Activated naive CD4-positive, alpha-beta T cell treated with Interleukin-2 at 50 U/mL for 16 hours (primary cell): ENCODE measurements at places on chromosomes 12 and 14.

GRCh38 chr14:101900253-101900652, 64.1 kb upstream of the DYNC1H1 start:
- no peak for DNase-seq

DNA sequence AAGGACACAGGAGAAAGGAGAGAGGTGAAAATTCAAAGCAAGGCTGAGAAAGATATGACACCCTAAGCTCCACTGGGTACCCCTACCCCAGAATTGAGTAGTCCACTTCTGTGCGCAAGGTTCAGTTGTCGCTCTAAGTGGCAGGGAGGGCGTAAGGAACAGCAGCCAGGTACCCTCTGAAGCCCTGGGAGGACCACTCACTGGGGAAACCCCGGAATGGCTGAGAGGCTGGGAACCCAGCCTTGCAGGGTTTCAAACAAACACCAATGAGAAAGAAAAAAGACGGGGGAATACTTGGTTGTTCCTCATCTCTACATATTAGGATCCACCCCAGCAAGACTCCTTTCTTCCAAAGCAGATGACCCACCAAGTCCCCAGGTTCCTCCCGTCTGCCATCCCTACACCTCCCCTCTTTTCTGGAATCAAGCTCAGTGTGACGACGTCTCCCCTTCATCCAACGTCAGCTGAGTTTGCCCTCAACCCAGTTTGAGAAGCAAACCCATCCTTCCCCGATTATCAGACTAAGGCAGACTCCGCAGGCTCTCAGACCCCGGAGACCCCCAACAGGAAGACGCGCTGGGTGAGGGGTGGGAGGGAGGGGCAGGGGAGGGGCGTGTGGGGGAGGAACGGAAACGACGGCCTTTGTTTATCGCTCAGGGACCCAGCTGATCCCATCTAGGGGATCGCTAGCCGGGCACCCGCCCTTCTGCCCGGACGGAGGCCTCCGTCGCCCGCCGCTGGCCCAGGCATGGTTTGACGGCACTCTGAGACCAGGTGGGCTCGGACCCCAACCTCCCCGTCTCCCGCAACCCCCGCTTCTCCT, 795 bp downstream of the LMBR1L start:
- peak; percentile 16 for DNase-seq

GRCh38 chr12:94832780-94833681, 170.5 kb downstream of the NDUFA12 start:
- no peak for DNase-seq

GRCh38 chr12:25337916-25338315, 87.2 kb upstream of the KRAS start:
- no peak for DNase-seq

DNA sequence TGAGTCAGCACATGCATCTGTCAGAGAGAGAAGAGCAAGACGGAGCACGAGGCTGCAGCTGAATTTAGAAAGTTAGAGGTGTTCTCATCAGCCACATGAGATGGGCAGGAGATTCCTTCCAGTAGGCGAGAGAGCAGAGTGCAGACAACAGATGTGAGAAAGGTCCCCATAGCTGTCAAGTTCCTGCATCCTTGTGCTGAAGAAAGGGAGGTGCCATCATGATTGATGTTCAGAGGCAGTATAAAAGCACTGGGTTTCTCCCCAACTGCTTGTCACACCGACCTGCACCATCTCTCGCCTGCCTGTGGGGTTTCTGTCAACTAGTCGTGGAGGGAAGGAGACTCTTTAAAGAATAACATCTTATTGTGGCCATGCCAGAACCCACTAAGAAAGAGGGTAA, at the start of gene MYBPC1:
MYBPC1 (plus strand) TSS at position 272 of the 400 bp plus-strand sequence; CDS start at position 372, 100 bp downstream.
- no peak for DNase-seq

GRCh38 chr12:101945369-101946232, 68.2 kb downstream of the DRAM1 start:
- DNase-seq = no peak

GRCh38 chr12:68871921-68872320, 61.0 kb downstream of the CPM start:
- DNase-seq = no peak

GRCh38 chr14:100910888-100911664, 7.6 kb upstream of the RTL1 start:
- no peak for DNase-seq

DNA sequence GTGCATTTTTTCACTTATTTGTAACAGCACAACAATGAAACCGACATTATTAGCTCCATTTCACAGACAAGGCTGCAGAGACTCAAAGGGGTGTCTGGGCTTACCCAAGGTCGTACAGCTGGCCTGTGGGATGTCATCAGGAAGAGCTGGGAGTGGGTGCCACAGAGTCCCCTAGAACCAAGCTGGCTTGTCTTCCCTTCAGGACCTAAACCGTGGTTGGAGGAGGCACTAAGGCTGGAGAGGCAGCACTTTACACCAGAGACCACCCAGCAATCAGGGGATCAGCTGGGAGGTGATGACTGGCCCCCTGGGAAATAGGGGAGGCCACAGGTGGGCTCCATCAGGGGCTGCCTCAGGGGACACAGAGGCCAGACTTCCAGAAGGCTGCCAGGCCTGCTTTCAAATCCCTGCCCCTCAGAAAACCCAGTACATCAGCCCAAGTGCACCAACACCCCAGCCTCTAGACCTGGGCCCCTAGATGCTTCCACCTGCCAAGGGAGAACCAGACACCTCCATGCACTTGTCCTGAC, 28.3 kb downstream of the DIO3 start:
- DNase-seq = no peak

- DNase-seq = no peak
Observed at GRCh38 chr14:40758076-40758475, 848.6 kb upstream of the LRFN5 start.

- no peak for DNase-seq
Observed at GRCh38 chr14:35229084-35229791, 62.9 kb upstream of the PSMA6 start.

GRCh38 chr12:15751741-15752140, 37.4 kb downstream of the EPS8 start:
- DNase-seq = no peak

- DNase-seq = no peak
Observed at GRCh38 chr14:45893127-45893526, 640.1 kb upstream of the MIS18BP1 start.

DNA sequence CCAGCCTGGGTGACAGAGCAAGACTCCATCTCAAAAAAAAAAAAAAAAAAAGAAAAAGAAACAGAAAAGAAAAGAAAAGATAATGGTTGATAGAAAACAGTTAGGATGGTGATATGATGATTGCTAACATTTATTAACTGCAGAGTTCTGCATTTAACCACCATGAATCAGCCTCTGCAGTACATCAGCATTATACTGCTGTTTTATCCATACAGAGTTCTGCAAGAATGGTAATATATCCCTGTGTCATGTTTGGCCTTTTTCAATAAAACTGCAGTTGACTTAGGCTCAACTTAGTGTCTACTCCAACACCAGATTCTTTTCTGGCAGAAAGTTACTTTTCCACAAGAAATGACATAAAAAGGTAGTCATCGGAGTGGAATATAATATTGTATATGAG, 62.6 kb downstream of the DUSP6 start:
- no peak for DNase-seq

DNA sequence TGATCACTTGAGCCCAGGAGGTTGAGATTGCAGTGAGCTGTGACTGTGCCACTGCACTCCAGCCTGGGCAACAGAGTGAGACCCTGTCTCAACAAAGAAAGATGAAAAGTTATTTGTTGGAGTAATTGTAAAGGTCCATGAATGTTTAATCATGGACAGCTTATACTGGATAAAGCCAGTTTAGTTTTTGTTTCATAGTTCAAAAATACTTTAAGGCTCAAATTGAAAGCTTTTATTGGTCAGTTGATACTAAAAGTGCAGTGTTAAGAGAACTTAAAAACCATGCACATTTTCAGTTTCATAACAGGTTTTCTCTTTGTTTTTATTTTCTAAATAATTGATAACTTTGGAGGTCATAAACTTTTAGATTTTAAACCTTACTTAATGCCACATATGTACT, 108.4 kb downstream of the MON2 start:
- DNase-seq = no peak

- no peak for DNase-seq
Observed at GRCh38 chr14:58836303-58836974, 198.7 kb downstream of the DACT1 start.

DNA sequence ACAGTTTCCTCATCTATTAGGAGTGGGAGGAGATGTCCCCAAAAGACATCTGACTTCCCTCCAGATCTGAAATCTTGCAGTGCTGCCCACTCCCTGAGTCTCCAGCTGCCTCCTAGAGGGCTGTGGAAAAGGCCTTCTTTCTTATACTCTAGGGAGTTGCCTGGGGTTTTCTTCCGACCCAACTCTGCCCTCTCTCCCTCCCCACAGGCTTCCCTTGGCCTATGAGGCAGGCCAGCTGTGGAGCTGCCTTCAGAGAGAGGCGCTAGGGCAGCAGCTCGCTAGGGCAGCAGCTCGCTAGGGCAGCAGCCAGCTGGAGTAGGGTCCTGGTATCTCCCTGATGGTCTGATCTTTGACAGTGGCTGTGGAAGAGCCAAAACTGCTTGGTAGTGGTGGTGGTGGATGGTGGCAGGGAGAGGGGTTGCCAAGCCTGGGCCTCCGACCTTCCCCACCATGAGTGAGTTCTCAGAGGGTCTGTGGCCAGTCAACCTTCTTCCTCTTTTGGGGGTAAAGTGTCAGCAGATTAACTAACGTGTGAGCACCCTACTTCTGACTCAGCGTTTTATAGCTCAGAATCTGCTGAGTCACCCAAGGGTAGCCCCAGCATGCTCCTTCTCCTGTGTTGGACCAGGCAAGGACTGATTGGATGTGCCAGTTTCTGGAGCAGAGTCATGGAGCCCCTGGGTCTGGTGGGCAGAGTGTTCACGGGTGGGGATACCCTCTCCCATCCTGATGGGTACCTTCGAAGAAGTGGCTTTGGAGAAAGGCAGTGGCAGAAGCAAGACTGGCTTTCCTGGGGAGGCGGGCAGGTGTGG, 2.3 kb downstream of the SLC48A1 start:
- no peak for DNase-seq

DNA sequence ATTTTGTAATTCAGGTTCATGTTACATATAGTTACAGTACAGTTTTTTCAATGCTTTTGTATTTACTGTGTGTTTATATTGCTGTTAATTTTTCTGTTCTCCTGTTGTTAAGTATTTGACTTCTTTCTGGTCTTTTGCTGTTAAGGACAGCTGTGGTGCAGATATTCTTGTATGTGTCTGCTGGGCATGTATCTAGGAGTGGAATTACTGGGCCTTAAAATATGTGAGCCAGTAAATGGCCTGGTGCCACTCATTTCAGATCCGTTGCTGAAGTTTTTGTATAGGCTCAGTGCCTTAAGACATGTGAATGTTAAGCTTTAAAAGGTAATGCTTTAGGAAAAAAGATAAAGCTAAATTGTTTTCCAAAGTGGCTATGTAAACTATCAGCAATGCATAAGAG, 87.3 kb downstream of the TTLL5 start:
- DNase-seq = no peak

- no peak for DNase-seq
Observed at GRCh38 chr12:118058881-118059280, 2.1 kb downstream of the WSB2 start.

DNA sequence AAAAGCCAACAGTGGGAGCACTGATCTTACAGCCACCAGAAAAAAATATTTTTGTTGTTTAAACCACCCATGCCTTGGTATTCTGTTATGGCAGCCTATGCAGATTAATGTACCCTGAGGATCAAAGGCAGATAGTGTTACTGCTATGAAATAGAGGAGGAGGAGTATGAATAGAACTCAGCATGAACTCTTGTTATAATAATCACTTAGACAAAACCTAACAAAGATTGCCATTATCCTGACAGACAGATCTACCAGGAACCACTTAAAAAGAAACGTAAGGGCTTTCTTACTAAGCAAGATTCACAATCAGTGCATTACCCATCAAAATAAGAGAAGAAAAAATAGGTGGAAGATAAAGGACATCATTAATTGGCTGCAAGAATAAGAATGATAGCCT, 558.3 kb downstream of the GALC start:
- DNase-seq = no peak

- DNase-seq = no peak
Observed at GRCh38 chr14:72614365-72614764, 279.5 kb downstream of the DPF3 start.

DNA sequence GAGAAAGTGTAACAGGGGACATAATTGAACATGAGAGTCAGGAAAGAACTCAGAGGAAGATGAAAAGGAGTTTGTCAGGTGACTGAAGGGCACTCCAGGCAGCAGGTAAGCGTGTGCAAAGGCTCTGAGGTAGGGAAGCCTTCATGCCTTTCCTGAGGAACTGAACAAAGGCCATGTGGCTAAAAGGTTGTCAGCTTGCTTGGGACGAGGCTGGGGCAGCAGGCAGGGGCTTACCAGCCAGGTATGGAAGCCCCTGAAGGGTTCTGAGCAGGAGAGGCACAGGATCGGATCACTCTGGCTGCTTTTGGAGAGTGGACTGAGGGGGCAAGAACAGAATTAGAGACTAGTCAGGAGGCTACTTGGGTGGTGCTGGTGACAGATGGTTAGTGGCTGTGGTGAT, 5.2 kb downstream of the LPCAT3 start:
- no peak for DNase-seq

DNA sequence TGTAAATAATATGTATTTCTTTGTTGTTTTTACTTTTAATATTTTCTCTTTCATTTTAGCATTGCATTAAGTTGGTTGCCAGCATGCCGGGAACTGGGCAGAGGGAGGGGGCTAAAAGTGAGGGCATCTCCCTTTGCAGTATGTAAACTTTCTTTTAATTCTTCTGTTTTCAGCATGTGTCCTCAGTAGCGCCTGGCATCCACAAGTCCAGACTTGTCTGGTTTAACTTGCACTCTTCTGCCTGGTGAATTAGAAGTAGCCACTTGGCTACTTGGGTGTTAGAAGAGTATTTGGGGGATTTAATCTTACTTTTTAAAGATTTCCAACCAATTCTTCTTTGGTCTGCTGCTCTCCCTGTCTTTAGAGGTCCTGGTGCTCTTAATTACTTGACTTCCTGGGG, 117.2 kb upstream of the SCAF11 start:
- DNase-seq = no peak

GRCh38 chr14:36522347-36522971, 2.4 kb upstream of the NKX2-1 start:
- no peak for DNase-seq

GRCh38 chr14:49934646-49935045, 41.8 kb downstream of the ARF6 start:
- DNase-seq = no peak

DNA sequence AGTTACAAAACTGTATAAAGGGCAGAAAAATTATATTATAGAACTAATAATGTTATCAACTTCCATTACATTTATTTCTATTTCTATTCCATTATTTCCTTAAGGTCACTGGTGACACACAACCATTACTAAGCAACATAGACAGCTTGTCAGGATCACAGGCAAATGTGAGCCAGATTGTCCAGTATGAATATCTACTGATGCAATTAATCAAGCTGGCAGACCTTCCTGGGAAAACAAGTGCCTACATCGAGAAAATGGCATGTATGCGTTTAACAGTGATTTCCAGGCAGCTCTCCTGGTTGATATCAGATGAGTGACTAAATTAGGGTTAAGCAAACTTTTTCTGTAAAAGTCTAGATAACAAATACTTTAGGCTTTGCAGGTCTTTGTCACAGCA, 36.9 kb upstream of the TSPAN8 start:
- DNase-seq = no peak

GRCh38 chr14:79708426-79709388, 502.6 kb downstream of the DIO2 start:
- no peak for DNase-seq

GRCh38 chr12:64992641-64993040, 128.5 kb downstream of the WIF1 start:
- DNase-seq = no peak
